Tibial artery (tissue), 4 donors: ENCODE measurements at places on chromosomes 13 and 19.

DNA sequence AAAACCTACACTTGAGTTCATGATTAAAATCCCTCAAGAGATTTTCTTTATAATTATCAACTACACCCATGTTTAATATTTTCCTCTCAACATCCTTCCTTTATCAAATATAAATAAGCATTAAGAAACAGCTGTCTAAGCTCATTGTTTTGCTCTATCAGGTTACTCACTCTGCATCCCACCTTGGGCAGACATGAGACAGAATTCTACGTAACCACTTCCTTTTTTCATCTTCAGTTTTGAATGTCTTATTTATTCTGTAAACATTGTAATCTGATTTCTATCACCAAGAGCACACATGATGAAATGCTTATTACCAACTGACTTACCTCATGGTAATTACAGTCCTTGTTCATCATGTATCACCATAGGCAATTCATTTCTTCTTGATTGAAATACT lies 1256.6 kb upstream of the ATXN8OS start:
- H3K27me3 ChIP-seq = no peaks in the 10 kb centered on the region
- H3K4me3 ChIP-seq = no peak overlapping the region
- H3K4me1 ChIP-seq = no peaks in the 10 kb centered on the region
- DNase-seq = no peak
- H3K27ac ChIP-seq = no peak overlapping the region

DNA sequence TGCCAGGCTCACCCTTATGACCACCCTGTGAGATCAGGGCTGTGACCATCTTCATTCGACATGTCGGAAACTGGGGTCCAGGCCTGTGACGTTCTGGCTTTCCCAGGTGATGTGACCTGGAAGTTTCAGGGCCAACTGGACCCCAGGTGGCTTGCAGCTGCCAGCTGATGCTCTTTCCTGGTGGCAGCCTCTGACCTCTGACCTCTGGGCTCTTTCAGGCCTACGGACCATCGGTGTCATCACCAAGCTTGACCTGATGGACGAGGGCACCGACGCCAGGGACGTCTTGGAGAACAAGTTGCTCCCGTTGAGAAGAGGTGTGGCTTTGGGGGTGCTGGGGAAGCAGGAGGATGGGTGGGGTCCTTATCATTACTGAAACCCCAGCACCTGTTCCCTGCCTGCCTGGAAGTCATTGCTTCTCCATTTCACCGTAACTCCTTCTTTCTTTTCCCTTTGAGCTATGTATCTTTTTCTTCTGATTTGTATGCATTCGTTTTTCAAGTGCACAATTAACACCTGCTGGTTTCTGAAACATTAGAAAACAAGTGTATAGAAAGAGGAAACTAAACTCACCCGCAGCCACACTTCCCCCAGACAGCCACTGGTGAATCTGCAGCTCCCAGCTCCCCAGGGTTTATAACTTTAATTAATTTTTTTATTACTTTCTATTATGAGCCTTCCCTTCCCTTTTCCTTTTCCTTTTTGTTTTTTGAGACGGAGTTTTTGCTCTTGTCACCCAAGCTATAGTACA lies 58.9 kb downstream of the TMED1 start:
- peaks cover 72% of the 10 kb centered on the region for H3K36me3 ChIP-seq
- H3K4me1 ChIP-seq = no peaks in the 10 kb centered on the region
- no peak overlapping the region for H3K4me3 ChIP-seq
- H3K27ac ChIP-seq = no peak overlapping the region
- no peaks in the 10 kb centered on the region for H3K27me3 ChIP-seq

GRCh38 chr13:79311386-79311785 lies 94.7 kb downstream of the RBM26 start:
- H3K27me3 ChIP-seq = no peaks in the 10 kb centered on the region
- no peak overlapping the region for H3K27ac ChIP-seq
- no peak for DNase-seq
- no peaks in the 10 kb centered on the region for H3K36me3 ChIP-seq

DNA sequence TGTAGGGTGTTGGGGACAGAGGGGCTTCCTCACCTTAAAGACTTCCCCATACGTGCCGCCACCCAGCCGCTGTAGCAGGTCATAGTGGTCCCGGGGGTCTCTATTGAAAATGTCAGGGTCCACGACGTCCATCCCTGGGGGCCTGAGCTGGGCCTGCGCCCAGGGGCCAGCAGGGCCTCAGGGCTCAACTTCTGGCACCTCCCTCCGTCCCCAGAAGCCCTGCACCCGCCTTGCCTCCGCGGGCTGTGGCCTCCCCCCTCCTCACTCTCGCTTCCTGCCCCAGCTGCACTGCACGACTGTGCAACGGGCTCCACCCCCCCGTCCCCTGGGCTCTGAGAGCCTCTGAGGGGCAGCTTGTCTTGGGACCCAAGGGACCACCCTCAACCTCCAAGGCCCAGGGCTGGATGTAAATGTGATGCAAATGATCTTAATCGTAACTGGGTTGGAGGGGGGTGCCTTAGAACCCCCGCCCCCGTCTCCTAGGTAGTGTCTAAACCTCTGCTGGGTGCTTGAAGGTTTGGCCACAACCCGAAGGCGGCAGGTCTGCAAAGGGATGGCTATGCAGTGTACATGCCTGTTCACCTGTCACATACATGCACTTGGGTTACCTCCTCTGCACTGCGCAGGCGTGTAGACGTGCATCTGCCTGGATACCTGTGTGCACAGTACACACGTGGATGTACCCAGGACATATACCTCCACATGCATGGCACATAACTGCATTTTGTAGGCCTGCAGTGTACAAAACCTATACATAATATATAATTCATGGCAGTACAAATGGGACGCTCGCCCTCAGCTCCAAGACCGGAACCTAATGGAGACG lies at the start of gene MAP4K1:
MAP4K1 (minus strand) TSS at position 190 of the 826 bp plus-strand sequence; CDS start at position 132, 58 bp downstream.
- peak within 1 kb of the TSS; percentile 98 for H3K4me3 ChIP-seq
- peaks cover 18% of the 10 kb centered on the region for H3K4me1 ChIP-seq
- peaks cover 24% of the 10 kb centered on the region for H3K36me3 ChIP-seq
- no peaks in the 10 kb centered on the region for H3K27me3 ChIP-seq
- H3K27ac ChIP-seq = peak within 1 kb of the TSS; percentile 77
- DNase-seq = no peak

DNA sequence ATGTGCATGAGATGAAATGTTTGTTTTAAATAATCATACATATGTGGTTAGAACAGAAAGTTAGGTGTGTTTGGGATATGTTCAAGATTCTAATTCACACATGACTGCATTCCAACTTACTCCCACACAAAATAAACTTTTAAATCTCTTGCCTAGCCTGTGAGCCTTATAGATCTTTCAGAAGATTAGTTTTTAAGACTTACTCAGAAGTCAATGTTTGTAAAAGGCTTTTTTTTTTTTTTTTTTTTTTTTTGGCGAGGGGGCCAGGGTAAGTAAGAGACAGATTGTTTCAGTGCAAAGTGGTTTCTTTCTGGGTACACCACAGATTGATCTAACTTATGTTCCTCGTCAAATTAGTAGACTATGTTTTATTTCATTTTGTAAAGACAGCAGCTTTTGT lies 39.1 kb downstream of the GPR180 start:
- no peak overlapping the region for H3K27ac ChIP-seq
- no peaks in the 10 kb centered on the region for H3K27me3 ChIP-seq
- no peak overlapping the region for H3K4me3 ChIP-seq
- DNase-seq = no peak
- H3K36me3 ChIP-seq = no peaks in the 10 kb centered on the region

GRCh38 chr19:34555447-34555846 lies 73.9 kb downstream of the WTIP start:
- DNase-seq = no peak
- H3K4me1 ChIP-seq = no peaks in the 10 kb centered on the region
- H3K4me3 ChIP-seq = no peak overlapping the region

- H3K4me3 ChIP-seq = no peak overlapping the region
- peaks cover 16% of the 10 kb centered on the region for H3K4me1 ChIP-seq
- no peaks in the 10 kb centered on the region for H3K27me3 ChIP-seq
- H3K27ac ChIP-seq = no peak overlapping the region
- DNase-seq = no peak
Observed at GRCh38 chr19:11265785-11266236, 3.5 kb upstream of the DOCK6 start.

DNA sequence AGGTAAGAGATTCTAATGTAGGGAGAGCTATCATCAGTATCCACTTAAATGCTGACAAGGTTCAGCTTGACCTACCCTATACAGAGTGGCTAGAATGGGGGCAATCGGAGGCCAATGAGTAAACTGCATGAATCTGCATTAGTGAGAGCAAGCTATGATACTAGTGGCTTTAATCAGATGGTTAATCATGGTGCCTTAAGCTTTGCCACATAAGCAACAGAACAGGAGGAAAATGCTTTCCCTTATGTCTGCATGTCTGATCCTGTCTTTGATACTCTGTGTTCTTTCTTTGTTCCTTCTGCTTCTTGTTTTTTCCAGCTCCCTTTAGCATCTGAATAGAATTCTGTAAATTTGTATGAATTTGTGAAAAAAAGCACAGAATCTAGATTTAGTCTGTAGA lies 91.1 kb downstream of the WDFY2 start:
- no peak for DNase-seq
- no peak overlapping the region for H3K27ac ChIP-seq
- H3K4me1 ChIP-seq = no peaks in the 10 kb centered on the region
- H3K36me3 ChIP-seq = no peaks in the 10 kb centered on the region
- no peaks in the 10 kb centered on the region for H3K27me3 ChIP-seq
- H3K4me3 ChIP-seq = no peak overlapping the region

DNA sequence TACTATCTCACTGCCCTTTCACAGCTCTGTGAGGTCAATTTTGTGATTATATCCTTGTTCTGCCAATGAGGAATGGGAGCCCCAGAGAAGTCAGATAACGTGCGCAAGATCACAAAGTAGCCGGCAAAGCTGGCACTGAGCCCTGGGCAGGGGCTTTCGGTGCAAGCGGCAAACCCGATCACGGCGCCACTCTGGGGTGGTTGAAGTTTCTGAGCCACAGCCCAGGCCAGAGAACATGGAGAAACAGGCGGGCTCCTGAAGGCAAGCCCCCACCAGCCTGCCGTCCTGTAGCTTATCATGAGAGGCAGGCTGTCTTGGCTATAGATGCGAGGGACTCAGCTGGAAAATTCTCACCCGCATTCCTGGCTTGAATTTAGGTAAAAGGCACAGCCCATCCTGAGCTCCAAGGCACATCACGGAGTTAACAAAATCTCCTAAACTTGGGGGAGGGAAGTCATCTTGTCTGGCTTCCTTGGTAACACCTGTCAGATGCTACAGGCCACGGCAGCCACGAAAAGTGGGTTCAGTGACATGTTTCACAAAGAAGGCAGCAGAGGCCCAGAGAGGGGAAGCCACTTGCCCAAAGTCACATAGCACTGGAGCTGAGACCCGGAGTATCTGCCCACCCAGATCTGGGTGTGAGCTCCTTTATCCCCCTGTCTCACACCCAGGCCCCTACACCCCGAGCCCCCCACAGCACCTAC lies 12.5 kb downstream of the TNNT1 start:
- no peaks in the 10 kb centered on the region for H3K27me3 ChIP-seq
- DNase-seq = no peak
- H3K27ac ChIP-seq = no peak overlapping the region
- H3K36me3 ChIP-seq = no peaks in the 10 kb centered on the region
- H3K4me1 ChIP-seq = no peaks in the 10 kb centered on the region

- H3K27me3 ChIP-seq = no peaks in the 10 kb centered on the region
- H3K4me1 ChIP-seq = no peaks in the 10 kb centered on the region
- no peaks in the 10 kb centered on the region for H3K36me3 ChIP-seq
- no peak overlapping the region for H3K4me3 ChIP-seq
Observed at GRCh38 chr13:92609376-92609775, 617.2 kb upstream of the GPC6 start.

DNA sequence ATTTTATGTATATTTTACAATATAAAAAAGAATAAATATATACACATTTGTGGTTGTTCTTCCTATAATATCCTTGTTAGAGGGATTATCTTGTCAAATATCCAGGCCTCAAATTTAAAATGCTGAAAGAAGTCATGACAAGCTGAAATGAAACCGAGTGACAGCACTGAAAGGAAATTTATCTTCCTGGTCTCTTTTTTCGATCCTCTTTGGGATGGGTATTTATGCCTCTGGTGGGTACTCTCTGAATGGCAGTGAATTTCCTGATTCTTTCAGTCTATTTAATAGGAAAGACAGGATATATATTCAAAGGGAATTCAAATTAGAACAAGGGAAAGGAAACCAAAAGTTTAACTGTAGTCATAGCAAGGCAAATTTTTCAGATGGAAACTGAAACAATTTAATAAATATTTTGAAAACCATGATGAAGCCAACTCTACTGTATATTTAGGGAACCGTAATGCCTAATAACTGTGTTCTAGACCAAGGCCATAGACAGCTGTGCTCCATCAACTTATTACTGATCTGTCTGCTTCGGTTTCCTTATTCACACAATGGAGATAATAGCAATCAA lies 97.9 kb downstream of the DLEU7 start:
- H3K27ac ChIP-seq = no peak overlapping the region
- no peaks in the 10 kb centered on the region for H3K27me3 ChIP-seq
- H3K4me1 ChIP-seq = no peaks in the 10 kb centered on the region
- no peaks in the 10 kb centered on the region for H3K36me3 ChIP-seq

DNA sequence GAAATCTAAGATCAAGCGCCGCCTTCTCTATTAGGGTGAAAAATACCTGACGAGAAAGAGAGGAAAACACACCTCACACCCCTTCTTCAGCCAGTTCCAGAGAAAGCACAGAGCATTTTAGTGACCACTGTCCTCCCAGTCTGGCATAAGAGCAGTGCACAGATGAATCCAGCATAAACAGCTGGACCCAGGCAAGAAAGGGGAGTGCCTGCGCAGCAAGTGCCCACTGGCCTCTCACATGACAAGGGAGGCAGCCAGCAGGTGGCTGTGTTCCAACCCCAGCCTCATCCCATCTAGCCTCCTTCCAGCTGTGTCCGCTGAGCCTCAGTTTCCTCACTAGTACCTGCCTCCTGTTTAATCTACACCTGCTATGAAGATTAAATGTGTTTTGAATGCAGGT lies 8.0 kb downstream of the MED26 start:
- H3K27me3 ChIP-seq = no peaks in the 10 kb centered on the region
- peaks cover 49% of the 10 kb centered on the region for H3K4me1 ChIP-seq

GRCh38 chr13:58721273-58721672 lies 1089.7 kb downstream of the PCDH17 start:
- H3K27me3 ChIP-seq = no peaks in the 10 kb centered on the region
- no peak overlapping the region for H3K27ac ChIP-seq
- no peak overlapping the region for H3K4me3 ChIP-seq
- H3K4me1 ChIP-seq = no peaks in the 10 kb centered on the region
- H3K36me3 ChIP-seq = no peaks in the 10 kb centered on the region

- H3K27ac ChIP-seq = peak overlapping the region; percentile 55
- no peaks in the 10 kb centered on the region for H3K27me3 ChIP-seq
- peak; percentile 22 for DNase-seq
- peak overlapping the region; percentile 31 for H3K4me3 ChIP-seq
Observed at GRCh38 chr13:33487575-33488243, 202.2 kb upstream of the STARD13 start.
